ENCODE measurements at places on chromosomes 16 and 17.
A peak's percentile ranks its signal among the peaks of the same experiment; 100 is the strongest.

DNA sequence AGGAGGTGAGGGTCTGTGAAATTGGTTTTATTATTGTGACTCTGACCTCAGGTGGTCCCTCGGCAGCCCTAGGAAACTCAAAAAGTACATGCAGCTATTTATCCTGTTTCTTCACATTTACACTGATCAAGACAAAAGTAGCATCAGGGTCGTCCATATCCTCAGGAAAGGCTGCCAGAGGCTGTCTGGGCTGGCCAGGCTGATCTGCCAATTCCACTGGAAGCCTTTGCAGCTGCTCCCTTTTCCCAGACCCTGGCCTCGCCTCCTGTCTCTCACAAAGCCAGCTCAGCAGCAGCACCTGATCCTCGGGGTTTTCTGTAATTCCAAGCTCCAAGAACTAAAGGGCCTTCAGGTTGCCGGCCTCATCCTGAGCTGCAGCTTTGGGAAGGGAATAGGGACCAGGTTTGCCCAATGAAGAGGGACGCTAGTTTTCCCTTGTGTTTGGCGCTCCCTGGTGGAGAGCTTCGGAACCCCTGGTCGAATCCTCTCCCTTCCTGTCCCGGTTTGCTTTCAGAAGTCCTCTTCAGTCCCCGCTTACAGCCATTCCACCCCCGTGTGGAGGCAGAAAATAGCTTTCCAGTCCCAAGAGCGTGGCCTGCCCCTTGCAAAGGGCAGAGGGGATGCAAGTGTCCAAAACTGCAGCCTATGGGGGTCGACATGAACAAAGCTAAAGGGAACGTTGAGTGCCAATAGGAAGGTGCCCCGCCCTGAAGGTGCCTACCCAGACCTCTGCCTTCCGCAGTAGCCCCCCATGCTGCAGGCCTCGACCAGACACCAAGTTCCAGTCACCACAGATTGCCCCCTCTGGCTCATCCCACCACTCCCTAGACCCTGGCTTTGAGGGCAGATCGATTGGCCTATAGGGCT, 13.4 kb downstream of the MFSD6L start:
- DNase-seq: peak; percentile 56

GRCh38 chr16:69563605-69564580, 1.9 kb upstream of the NFAT5 start:
- DNase-seq: peak; percentile 46

DNA sequence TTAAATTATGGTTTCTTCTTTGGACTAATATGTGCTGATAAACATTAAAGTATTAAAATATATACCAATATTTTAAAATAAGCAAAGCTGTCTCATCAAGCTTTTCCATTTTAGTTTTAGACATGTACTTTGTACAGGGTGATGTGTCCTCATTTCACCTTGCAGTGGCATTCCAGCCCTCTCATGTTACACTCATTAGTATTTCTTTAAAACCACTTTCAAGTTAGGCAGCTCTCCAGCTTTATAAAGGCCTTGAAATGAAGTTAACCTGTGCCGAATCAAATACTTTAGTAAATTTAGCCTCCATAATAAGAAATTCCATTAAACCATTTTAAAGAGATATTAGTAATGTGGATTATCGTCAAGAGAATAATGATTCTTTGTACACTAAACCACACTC, 107.6 kb upstream of the HLF start:
- DNase-seq: no peak

- DNase-seq: no peak
Observed at GRCh38 chr16:83198977-83199376, 572.2 kb downstream of the CDH13 start.

DNA sequence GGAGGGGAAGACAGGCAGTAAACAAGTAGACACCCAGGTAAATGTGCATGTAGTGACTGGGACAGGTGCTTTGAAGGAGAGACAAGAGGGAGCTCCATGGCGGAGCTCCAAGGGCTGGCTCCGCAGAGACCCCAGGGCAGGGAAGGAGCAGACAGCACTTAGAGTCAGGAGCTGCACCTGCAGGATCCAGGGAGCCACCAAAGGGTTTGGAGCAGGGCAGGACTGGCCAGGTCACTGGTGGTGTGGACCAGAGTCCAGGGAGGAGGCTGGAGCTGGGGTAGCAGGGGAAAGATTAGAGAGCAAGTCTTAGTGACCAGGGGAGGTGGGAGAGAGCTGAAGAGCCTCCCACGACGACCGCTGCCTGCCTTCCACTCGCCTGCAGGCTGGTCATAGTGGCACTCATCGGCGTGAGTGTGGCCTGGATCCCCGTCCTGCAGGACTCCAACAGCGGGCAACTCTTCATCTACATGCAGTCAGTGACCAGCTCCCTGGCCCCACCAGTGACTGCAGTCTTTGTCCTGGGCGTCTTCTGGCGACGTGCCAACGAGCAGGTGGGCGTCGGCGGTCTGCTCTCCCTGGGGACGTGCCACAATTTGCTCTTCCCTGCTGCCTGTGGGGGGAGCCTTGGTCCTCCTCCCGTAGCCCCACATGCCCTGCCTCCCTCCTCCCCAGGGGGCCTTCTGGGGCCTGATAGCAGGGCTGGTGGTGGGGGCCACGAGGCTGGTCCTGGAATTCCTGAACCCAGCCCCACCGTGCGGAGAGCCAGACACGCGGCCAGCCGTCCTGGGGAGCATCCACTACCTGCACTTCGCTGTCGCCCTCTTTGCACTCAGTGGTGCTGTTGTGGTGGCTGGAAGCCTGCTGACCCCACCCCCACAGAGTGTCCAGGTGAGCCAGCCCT, 14.7 kb upstream of the FAM83G start:
- no peak for DNase-seq

GRCh38 chr16:76583466-76583865, 306.3 kb downstream of the CNTNAP4 start:
- DNase-seq: no peak

DNA sequence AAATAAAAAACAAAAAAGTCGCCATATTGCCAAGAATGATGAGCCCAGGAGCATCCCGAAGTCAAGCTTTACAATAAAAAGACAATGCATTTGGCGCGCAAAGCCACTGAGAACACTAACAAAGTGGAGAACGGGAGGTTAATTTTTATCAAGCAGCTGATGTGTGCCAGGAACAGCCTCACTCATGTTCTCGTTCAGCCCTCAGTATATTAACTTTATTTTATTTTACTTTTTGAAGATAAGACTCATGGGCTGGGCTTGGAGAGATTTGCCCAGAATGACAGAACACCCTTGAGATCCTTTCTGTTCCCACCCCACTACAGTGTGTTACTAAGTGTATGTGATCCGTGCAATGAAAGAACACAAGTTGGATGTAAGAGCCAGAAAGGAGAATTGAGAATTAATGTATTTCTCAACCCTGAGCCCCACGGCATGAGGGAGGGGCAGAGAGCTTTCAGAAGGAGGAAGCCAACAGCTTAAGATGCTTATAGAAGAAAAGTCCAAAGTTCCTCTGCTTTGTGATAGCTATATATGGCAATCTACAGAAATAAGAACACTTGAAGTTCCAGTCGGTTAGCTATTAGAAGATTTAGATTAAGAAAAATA, 48.4 kb downstream of the COTL1 start:
- DNase-seq: no peak

- DNase-seq: peak; percentile 6
Observed at GRCh38 chr17:19645734-19646201, 2.8 kb upstream of the ALDH3A2 start.

- DNase-seq: no peak
Observed at GRCh38 chr17:78803186-78803845, 21.2 kb upstream of the CYTH1 start.

DNA sequence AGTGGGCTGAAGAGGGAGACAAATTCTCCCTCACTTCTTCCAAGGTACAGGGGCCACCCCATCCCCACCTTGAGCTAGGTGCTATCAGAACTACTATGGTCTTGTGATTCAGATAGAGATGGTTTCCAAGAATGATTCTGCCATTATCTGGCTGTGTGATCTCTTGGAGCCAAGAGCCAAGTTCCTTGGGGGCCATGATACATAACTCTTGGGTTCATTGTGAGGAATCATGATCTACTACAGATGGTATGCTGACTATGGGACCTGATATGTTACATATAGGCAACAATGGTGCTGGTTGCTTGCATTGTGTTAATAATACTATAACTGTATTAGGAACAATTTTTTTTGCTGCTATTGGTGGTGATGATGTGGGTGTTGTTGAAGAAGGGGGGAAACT, 45.7 kb downstream of the DYNLRB2 start:
- DNase-seq: no peak

DNA sequence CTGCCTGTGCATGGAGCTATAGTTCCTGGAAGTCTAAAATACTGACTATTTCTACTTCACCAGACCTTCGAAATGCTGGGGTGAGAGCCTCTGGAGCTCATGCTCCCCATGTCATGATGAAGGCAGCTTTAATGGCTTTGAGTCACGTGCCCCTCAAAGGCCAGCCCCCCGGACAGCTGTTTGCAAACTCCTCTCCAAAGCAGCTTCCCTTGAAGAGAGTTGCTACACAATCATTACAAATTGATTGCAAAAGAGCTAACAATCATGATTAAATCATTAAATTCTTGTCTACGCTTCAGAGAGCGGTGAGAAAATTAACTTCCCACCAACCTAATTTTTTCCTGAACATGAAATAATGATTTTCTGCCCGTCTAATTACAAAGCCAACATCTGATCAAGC, 134.8 kb upstream of the IRX6 start:
- no peak for DNase-seq

DNA sequence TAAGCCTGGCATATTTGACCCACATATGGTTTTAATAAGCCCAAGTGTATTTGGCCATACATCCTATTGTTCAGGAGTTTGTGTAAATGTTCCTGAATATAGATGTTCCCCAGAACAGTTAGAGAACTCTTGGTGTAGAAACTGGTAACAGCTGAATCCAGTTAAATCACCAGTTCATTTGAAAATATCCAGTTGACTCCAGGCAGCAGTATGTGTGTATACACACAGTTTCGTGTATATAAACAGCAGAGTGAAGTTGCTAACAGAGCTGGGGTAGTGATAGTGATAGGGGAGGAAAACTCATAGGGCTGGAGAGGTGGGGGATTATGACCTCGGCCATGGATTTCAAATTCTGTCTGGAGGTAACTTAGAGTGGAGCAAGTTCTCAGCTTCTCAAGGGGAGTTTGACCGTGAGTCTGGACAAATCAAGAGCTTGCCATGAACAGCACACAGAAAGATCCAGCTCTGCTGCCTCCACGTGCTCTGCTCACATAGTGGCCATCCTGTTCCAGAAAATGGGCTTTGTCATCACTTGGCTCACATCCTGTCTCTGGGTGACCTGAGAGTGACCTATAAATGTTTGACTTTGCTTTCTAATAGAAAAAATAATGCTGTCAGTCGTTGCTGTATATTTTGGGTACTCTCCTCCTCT, 30.6 kb upstream of the MMD start:
- DNase-seq: no peak

- no peak for DNase-seq
Observed at GRCh38 chr16:1771864-1772361, 570 bp upstream of the NME3 start.

DNA sequence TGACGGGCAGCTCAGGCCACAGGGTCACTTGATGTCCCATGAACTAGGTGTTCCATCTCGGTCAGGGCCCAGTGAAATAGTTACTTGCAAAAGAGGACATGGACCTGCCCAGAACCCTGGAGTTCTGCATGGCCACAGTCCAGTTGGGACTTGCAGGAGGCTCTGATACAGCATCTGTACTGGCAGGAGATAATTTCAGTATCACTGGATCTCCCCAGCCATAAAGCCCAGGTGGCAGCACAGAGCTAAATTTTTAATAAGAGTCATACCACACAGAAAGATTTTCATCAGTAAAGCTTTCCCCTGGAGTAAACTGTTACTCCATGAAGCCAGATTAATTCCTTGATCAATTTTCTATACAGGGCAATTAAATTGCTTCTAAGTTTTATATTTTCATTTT, 18.0 kb upstream of the SLC16A5 start:
- no peak for DNase-seq

GRCh38 chr17:59505610-59506276, 59.7 kb upstream of the DHX40 start:
- DNase-seq: no peak

DNA sequence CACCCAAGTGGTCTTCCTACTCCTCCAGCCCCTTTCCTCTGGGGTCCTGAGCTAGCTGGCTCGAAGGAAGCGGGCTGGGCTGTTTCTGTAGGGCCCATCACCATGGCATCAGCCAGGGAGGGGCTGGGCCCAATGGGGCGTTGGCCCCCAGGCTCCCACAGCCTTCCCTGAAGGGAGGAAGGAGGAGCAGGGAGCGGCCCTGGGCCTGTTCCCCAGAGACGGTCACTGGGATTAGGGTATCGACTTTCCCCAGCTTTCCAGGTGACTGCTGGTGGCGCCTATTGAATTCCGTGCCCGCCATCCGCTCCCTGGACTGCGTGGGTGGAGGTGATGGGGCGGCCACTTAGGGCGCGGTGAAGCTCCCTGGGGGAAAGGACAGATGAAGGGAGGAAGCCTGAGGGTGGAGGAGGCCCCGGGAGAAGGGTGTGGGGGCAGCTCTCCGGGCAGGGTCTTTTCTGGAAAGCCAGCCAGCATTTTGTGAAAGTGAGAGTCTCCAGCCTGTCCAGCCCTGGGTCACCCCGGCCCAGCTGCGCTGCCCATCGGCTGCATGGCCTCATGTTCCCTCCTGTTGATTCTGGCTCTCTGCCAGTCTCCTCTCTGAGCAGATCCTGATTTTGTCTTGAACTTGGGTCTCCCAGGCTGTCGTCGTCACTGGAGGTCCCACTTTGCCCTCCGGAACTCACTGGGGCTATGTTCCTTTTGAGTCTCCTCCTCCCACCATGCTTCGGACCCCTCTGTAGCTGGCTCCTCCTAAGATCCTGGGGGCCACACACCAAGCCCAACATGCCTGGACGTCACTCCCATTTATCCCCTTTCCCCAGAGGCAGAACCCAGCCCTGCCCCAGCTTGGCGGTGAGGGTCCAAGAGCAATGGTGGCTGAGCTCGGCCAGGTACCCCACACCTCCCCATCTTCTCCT, 9.8 kb downstream of the NHERF1 start:
- DNase-seq: no peak

GRCh38 chr17:31486351-31487062, 95.0 kb downstream of the RAB11FIP4 start:
- no peak for DNase-seq

DNA sequence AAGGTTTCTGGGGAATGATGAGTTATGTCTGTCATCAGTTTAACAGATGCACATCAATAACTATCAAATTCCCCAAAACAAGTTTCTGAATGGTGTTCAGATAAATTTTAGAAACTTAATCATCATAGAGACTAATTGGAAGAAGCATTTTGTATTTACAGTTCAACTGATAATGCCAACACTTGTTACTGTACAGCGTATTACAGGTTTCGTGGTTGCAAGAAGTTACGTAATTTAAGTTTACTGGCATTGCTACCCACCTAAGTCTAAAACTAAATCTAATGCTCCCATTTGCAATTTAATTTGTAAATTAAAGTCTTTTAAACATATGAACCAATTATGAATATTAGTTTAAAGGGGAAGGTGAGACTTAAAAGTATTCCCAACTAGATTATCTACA, 3.0 kb downstream of the SRSF1 start:
- DNase-seq: no peak

GRCh38 chr17:7558544-7559319, at the start of gene TNFSF13:
TSS of gene TNFSF13 (plus strand) at chr17:7558750. CDS start at chr17:7559040, 290 bp downstream.
- no peak for DNase-seq
